Pancreas (tissue), 10 donors: ENCODE measurements at places on chromosomes 5 and 9.

- DNase-seq, result no peak
These were observed 8.9 kb upstream of the ZCCHC10 start for GRCh38 chr5:133035224-133035623.

DNA sequence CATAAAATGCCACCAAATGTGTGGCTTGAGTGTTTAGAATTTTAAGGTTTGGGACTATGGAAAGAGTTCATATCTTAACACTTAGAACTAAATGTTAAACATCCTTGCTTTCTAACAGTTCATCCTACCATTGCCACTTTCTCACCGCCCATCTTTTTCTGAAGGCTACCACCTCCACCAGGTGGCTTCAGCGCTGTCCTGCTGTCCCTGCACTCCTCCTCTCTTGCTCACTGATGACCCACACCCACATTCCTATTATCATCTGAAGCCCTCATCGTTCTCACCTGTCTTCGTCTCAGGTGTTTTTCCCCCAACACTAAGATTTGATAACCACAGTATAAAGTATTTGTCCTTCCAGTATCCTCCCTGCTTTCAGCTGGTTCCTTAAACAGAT is 7.4 kb downstream of the MEGF10 start:
- no peak for DNase-seq

- DNase-seq, result no peak
These were observed at the start of gene GABRA1 for GRCh38 chr5:161847941-161848391. Gene GABRA1 (plus strand): TSS chr5:161848120. CDS start chr5:161850811, 2,691 bp downstream.

DNA sequence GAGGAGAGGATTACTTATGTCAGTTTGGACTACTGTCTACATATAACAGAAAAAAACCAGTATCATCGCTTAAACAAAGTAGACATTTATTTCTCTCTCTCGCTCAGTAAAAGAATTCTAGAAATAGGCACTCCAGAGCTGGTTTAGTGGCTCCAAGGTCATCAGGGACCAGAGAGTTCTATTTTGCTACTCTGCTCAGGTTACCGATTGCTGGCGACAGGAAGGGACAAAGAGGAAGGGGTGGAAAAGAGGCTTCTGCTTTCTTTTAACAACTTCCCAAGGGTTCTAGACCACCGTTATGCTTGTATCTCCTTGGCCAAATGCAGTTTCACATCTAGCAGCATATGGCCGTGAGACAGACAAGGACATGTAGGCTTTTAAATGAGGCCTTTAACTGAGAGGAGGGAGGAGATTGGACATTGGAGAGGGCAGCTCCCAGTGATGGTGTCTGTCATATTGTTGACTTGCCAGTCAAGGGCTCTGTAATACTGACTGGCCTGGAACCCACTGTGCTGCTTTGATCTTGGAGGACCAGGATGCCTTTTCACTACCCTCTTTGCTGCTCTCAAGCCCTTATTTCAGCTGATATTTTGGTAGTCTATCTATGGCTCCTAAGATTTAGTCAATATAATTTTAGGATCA is 15.6 kb upstream of the DCP2 start:
- no peak for DNase-seq

DNA sequence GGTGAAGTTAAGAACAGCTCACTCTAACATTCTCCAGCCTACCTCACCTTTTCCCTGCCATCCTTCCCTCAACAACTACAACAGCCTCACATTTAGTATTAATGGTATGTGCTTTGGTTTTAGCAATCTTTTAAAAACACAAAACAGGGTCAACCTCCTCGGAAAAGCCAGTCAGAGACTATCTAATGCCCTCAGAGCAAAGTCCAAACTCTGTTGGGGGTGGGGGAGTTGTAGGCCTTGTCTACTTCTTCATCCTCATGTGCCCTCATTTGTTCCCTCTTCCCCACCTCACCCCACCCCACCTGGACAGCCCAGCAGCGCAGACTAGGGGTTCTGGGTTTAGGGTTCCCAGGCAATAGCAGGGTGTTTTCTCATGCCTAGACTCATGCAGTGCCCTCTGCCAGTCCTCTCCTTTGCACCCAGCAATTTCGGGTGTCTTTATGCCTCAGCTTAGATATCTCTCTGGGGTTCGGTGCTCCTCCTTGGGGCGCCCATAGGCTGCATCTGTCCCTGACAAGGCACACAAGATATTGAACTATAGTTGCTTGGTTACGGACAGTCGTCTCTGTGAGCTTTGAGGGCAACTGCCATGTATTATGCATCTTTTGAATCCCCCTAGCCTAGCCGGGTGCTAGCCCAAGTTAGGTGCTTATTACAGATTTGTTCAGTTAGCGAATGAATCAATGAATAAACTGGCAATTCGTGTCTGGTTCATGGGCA is 762 bp upstream of the TCOF1 start:
- no peak for DNase-seq

GRCh38 chr9:91474656-91475055 is 51.0 kb upstream of the NFIL3 start:
- DNase-seq, result no peak

DNA sequence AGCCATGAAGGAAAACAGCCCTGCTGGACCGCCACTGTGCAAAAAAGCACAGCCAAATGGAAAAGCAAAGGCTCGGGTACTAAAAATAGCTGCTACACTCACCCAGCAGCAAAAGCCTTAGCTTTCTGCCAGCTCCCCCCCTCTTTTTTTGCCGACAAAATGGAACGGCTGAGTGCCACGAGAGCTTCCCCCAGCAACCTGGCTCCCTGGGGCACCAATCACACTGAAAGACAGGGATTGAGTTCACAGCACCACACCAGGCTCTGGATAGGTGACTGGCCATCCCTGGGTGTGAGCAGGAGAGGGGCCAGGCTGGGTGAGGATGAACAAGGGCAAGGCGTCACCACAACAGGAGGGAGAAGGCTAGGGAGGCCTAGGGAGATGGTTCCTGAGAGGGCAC is 66.7 kb downstream of the SIL1 start:
- DNase-seq, result no peak

- no peak for DNase-seq
These were observed 250.2 kb upstream of the PTGER4 start for GRCh38 chr5:40429258-40430100.

DNA sequence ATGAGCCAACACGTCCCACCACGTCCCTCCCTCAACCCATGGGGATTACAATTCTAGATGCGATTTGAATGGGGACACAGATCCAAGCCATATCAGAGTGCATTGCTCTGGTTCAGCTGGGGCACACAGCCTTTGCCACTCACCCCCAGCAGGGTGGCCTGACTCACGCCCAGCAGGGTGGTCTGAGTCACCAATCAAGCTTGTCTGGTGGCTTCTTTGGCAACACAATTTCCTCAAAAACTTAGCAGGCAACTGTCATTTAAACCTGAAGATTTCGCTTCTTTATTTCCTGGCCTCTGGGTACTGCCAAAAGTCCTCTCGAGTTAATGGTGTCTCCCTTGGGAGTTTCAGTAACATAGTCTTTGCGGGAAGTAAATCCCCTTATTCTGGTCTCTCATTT is 16.3 kb upstream of the SEMA5A start:
- DNase-seq, result no peak

DNA sequence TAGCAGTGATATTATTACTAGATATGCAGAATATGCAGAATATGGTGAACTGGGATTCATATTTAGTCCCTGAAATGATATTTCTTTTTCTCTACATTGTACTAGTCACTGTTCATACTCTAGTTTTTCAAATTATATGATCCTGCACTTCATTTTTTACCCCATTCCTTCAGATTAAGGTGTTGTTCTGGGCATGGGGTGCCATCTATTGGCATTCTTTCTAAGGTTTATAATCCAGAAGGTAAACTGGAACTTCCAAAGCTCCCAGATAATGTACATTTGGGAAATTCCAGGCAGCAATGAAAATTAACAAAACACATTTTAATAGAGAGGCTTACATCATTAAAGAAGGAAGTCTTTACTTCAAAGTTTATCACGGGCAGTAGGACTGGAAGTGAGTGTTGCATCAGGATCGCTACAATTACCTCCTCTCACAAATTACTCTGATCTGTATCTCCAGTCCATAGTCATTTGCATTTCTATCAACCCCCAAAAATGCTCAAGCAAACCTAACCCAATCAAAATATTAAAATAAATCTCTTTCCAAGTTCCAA is 12.5 kb downstream of the RFX3 start:
- no peak for DNase-seq

DNA sequence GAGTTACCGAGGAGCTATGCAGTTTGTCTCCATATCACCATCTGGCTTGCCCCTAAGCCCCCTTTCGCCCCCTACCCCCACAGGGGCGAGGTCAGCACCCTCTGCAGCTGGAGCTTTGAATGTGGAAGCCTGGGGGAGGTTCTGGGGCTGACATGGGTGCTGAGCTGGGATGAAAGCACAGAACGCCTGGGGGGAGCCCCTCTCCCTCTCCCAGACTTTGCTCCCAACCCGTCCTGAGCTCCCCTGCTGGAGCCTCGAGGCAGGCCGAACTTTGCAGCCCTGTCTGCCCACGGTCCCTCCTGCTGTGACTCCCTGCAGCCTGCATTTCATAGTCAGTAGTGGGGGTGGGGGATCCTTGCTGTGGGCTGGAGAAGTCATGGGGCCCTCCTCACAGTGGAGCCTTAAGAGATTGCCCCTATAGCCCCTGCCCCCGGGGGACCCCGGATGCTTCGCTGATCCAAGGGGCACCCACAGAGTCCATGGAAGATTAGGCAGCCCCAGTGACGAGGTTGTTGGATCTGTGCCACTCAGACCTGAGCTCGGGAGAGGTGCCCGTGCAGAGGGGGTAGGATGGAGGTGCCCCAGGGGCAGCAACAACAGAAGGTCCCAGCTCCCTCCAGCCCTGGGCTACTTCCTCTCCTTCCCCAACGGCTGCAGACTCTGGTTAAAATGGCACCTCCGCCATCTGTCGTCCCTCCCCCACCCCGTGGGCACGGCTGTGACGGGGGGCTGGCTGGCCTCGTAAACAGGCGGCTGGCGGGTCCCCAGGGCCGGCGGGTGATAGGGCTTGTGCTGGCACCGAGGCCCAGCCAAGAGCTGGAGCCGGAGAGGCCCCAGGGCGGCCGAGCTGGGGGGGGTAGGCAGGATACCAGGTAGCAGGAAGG is 162.0 kb downstream of the C9orf50 start:
- DNase-seq, result peak; percentile 70

DNA sequence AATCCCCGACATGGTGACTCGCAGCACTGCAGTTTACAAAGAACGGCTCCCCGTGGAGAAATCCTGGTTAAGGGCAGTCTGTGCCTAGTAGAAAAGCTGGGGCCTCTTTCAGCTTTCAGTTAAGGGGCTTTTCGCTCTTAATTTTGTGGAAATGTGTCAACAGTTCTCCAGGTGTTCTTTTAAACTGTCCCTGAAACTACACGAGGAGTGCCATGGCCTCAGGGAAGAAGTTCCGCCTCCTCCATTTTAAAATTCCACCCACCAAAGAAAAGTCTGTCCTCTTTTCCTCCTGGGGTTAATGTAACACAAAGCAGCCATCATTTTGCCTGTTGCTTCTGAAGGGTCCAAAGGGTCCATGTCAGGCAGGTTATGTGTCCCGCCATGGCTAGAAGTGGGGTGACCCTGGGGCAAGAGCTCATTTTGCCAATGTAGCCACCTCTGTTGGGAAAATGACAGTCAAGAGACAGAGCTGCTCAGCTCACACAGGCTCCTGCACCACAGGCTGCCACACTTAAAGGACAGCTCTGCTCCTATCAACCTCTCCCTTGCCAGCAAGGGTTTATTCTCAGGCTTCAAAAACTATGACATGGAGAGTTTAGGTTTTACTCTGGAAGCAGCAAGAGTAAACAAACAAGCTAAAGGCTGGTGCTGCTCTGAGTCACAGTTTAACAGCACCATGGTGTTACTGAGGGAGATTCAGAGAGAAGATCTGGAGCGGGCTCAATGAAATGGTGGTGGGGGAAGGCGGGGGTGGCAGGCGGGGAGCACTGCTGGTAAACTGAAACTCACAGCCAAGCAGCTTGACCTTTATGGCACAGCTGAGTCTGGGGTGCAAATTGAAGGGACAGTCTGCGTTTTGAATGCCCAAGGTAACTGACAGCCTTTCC is 3.2 kb downstream of the WHRN start:
- DNase-seq, result no peak

DNA sequence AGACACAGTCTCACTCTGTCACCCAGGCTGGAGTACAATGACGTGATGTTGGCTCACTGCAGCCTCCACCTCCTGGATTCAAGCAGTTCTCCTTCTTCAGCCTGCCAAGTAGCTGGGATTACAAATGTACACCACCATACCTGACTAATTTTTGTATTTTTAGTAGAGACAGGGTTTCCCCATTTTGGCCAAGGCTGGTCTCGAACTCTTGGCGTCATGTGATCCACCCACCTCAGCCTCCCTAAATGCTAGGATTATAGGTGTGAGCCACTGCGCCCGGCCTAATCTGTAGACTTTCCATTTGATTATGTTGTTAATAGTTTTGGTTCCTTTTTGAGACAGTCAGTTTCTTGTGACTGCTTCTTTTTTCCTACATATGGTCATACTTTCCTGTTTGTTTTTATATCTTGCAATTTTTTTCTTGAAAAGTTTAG is 31.0 kb downstream of the MTREX start:
- DNase-seq, result no peak
